ENCODE measurements at places on chromosomes 13 and 19.

DNA sequence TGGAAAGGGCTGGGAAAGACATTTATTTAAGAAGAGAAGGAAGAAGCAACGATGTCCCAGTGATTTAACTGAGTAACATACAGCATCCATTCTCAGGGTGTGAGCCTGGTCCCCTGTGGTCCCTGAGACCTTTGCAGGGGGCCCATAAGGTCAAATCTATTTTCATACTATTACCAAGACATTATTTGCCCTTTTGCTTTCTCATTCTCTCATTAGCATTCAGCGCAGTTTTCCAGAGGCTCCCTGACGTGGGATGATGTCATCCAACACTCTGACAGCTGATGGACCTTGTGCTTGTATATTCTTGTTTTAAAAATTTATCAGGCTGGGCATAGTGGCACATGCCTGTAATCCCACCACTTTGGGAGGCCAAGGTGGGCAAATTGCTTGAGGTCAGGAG is 18.3 kb upstream of the HNRNPUL1 start:
- DNase-seq: no peak

- no peak for DNase-seq
These were observed 19.8 kb downstream of the MYO9B start for GRCh38 chr19:17095141-17095919.

GRCh38 chr13:44120043-44120442 is 240.3 kb downstream of the LACC1 start:
- no peak for DNase-seq

DNA sequence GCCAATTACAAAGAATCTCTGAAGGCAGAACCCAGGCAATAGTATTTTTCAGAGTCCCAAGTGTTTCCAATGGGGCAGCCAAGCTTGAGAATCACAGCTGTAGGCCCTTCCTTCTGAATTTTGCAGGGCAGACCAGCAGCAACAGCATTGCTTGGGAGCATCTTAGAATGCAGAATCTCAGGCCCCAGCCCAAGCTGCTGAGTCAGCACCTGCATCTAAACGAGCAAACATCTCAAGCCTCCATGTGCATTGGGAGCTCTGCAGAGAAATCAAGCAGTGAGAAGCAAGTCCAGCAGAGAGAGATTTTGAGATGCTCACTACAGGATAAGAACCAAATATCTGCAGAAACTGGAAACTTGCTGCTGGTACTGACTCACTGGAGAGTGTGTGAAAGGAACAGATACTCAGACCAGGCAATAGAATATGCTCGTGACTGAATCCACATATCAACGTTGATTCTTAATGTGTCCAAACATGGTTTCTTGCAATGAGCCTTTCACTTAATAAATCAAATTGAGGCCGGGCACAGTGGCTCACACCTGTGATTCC is 81.5 kb upstream of the TNFSF11 start:
- DNase-seq: no peak

DNA sequence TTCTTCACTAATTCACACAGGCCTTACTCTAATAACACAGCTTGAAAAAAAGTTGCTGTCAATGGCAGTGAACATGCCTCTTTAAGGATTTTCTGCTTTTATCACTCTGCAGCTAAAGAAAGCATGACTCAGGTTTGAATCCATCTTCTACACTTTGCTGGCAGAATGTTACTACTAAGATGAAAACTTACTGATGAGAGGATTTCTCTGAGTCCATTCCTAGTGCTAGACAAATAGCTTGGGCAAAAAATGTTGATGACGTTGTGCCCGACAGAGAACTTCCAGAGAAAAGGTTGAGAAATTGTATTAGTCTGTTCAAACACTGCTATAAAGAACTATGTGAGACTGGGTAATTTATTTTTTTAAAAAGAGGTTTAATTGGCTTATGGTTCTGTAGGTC is 572.0 kb downstream of the IRS2 start:
- DNase-seq: no peak

DNA sequence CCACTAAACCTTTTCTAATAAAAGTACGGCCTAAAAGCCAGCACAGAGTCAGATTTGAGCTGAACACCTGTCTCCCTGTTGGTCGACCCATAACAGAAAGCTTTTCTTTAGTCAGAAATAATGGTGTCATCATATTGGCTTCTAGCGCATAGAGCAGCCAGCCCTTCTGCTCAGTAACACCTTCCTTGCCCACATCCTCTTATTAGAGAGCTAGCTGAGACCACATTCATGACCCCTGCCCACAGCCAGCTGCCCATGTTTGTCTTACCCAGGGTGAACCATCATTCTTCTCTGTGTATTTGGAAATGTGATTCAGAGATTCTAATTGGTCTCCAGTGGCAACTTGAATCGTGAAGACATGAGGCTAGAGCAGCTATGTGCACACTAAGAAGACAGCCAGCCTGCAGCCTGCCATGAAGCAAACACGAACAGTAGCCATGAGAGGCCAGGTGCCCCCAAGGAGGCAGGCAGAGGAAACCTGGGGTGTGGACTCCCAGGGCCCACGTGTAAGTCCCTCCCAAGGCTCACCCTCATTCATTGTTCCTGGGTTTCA is 82.3 kb upstream of the PDCD5 start:
- no peak for DNase-seq

DNA sequence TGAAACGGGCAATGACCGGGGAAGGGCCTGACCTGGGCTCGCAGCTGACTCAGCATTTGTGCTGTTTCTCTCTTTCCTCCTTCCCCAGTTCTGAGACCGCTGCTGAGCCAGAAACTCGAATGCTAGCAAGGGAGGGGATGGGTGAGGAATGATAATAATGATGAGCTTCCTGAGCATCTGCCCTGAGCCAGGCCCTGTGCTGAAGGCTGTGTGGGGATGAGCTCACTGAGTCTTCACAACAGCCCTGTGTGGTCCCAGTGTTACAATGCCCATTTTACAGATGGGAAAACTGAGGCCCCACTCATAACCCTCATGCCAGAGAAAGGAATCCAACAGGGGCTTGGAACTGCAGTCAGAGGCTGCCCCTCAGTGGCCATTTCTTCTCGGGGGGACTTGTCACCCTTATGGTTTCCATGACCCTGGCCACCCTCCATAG is 8.1 kb downstream of the SULT2B1 start:
- peak; percentile 20 for DNase-seq

DNA sequence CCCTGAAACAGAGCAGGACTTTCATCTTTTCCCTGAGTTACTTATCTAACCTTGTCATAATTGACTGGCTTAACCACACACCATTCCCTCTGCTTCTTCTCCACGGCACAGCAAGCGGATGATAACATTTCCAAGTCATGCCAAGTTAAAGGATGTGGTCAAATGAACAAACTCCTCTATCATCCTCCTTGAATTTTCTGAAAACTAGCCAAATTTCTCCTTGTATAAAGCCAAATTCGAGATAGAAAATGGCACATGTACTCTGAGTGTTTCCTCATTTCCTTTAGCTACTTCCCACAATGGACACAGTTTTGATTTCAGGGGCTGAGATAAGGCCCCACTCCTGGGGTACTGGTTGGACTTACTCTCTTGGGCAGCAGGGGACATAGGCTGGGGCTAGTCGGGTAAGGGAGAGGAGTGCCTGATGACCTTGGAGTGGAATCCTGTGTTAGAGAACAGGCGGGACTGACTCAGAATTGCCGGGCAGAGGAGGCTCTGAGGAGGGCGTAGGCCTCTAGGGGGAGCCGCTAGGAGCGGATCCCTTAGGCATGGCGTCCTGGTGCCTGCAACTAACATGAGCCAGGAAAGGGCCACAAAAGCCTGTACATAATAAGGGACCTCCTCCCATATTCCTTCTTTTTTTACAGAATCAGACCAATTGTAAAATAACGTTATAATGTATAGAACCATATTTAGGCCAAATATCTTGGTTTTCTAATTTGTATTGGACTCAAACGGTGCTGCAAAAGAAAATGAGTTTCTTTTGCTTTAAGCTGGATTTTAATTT is 20.3 kb upstream of the TMTC4 start:
- DNase-seq: peak; percentile 44

GRCh38 chr13:105142556-105142955 is 1392.9 kb downstream of the EFNB2 start:
- DNase-seq: no peak

- DNase-seq: peak; percentile 43
These were observed 231.9 kb downstream of the KCTD12 start for GRCh38 chr13:76654263-76654662.

DNA sequence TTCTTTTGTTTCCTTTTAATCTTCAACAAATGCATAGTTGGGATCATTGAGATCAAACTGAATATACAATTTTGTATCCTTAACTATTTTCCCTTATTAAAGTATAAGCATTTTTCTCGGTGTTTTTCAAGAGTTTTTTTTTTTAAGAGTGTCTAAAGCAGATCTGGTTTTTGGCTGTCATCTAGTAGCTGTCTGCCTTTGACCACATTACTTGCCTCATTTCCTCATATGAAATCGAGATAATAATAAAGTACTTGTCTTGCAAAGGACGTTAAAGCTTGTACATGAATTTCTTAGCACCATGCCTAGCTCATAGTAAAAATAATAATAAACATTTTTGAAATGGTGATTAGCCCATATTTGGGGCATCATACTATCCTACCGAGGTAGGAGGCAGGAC is 121.2 kb downstream of the PDS5B start:
- DNase-seq: no peak

GRCh38 chr19:24073807-24074206 is 13.2 kb upstream of the ZNF254 start:
- DNase-seq: no peak

DNA sequence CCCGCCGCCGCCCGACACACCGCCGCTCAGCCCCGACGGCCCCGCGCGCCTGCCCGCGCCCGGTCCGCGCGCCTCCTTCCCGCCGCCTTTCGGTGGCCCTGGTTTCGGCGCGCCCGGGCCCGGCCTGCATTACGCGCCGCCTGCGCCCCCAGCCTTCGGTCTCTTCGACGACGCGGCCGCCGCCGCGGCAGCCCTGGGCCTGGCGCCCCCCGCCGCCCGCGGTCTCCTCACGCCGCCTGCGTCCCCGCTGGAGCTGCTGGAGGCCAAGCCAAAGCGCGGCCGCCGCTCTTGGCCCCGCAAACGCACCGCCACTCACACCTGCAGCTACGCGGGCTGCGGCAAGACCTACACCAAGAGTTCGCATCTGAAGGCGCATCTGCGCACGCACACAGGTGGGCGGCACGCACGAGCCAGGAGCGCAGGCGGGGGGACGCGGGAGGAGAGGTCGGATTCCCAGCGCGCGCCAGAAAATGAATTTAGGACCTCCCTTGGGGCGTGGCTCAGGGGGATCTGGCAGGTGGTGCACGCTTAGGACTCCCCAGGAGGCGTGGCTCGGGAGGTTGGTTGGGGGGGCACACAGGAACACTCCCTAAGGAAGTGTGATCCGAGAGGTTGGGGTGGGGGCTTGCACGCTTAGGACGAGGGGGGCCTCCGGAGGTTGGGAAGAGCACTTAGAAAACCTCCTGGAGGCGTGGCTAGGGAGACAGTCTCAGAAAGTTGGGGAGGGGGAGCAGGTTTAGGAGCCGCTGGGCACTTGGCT is 1.2 kb downstream of the KLF2 start:
- peak; percentile 90 for DNase-seq

DNA sequence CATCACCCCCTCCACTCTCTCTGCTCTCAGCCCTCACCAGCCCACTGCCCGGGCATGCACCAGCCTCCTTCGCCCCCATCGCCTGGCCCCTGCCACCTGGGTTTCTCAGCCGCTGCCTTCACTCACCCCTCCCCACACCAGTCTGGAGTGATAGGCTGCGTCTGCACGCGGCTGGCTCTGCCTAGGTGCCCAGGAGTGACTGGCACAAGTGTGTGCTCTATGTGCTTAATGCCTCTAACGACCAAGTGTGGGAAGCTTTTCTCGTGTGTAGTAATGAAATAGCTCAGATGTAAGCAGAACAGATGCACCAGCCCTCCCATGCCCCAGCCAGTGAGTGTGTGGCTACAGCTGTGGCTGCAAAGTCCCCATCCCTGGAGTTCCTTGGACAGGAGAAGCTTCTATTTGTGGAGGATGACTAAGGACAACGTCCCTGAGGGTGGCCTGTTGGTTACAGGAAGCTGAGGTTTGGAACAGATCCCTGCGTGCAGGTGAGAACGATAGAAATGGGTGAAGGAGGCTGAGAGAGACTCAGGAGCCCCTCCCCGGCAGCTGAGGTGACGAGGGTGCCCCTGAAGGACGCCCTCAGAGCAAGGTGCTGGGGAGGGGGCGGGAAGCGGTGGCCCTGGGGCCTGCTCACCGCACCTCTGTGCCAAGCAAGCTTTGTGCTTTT is 35.6 kb downstream of the ATP11A start:
- DNase-seq: peak; percentile 74

DNA sequence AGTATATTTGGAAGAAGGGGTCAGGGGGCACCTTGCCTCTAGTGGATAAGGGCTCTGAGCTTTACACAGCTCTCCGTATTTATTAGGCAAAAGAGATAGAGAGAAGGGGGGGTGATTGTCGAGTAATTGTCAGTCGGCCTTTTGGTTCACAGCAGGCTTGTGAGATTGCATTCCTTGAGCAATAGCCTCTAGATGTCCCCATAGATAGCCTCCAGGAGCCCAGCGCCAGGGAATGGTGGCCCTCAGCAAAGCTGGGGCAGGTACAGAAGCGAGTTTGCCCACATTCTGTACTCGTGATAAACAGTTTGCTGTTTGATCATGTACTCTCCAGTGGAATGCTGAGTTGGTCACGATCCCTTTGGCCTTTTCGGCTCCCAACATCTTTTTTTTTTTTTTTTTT is 4.6 kb downstream of the ZNF613 start:
- DNase-seq: no peak

- DNase-seq: no peak
These were observed 603 bp downstream of the GPALPP1 start for GRCh38 chr13:44989941-44990340.

DNA sequence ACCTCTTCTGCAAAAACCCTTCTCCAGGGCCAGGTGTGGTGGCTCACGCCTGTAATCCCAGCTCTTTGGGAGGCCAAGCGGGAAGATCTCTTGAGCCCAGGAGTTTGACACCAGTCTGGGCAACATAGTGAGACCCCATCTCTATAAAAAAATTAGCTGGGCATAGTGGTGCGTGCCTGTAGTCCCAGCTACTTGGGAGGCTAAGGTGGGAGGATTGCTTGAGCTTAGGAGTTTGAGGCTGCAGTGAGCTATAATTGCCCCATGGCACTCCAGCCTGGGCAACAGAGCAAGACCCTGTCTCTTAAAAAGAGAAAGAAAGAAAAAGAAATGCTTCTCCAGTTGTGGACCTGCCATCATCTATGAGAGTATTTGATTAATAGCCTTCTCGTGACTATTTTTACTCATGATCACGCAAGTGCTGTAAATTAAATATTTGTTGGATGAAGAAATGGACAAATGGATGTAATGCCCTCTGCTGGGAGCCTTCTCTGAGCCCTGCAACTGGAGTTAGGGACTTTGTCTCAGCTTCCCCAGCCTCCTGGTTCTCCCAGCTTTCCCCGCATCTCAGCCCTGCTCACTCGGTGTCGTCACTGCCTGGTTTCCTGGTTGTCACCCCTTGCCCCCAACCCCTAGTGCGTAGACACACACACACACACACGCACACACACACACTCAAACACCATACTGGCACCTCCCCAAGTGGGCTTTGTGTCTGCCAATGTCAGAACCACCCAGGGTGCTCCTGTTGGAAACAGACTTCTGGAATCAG is 12.2 kb downstream of the WIZ start:
- DNase-seq: no peak

DNA sequence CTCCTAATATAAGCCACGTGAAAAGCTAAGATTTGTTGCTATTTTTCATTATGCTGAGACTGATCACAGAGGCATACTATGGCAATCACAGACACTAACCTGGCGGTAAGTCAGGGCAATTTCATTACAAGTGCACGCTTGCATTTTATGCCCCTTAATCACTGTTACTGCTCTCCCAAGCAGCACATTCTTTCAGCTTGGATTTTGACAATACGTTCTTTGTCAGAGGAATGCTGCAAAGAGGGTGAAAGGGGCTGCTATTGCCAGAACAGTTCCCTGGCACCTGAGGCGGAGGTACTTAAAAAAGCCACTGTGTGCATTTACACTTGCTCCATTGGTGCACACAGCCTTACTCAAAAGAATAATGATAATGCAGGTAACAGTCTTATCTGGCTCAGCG is 346.6 kb downstream of the RFC3 start:
- no peak for DNase-seq
